ENCODE measurements at places on chromosomes 3 and 15.

GRCh38 chr3:87359025-87359424 lies 82.6 kb upstream of the POU1F1 start:
- DNase-seq, result no peak

DNA sequence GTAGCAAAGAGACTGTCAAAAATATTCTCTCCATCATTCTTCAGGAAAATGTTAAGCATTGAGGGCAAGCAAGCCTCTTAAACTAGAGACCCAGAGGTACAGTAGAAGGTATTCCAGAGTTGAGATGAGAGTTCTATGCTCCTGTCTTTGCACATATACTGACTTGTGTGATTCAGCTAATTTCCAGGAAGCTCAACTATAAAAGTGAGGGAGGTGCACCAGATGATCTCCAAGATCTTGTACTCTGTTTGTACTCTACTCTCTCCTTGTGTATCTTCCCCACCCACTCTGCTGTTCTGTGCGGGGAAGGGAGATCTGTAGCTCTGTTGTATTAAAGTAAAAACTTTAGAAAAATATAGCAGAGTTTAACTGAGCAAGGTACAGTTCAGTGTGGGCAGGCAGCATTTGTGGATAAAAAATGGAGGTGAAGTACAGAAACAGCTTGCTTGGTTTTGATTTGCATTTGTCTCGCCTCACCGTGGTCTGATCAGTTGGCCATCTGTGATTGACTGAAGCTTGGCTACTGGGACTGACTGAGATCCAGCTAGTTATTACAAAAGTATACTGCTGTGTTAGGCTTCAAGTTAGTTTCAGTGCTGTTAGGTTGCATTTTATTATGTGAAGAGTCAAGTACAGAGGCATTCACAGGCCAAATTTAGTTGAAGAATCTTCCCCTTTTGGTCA lies 463.1 kb upstream of the GOLIM4 start:
- DNase-seq, result no peak

- no peak for DNase-seq
Measured at GRCh38 chr3:15097891-15098290, 1.1 kb downstream of the RBSN start.

DNA sequence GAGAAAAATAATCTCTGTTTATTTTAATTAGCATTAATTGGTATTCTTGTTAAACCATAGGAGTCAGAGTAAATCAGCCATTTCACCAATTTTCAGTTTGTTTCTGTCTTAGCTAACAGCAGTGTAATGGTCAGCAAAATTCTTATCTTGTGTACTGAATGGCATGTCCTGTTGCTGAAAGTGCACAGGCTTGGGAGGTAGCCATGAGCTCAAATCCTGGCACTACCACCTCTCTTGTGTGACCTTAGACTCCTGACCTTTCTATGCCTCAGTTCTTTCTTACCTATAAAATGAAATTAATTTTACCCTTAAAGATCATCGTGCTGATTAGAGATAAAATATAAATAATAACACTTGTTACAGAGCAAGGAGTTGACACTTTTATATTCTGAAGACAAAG lies 35.8 kb downstream of the MLH1 start:
- no peak for DNase-seq

- DNase-seq, result no peak
Measured at GRCh38 chr3:90036939-90037469, 929.6 kb downstream of the EPHA3 start.

GRCh38 chr3:37053337-37053736 lies 60.0 kb downstream of the MLH1 start:
- no peak for DNase-seq

GRCh38 chr15:40838756-40839155 lies 5.1 kb upstream of the SPINT1 start:
- no peak for DNase-seq

DNA sequence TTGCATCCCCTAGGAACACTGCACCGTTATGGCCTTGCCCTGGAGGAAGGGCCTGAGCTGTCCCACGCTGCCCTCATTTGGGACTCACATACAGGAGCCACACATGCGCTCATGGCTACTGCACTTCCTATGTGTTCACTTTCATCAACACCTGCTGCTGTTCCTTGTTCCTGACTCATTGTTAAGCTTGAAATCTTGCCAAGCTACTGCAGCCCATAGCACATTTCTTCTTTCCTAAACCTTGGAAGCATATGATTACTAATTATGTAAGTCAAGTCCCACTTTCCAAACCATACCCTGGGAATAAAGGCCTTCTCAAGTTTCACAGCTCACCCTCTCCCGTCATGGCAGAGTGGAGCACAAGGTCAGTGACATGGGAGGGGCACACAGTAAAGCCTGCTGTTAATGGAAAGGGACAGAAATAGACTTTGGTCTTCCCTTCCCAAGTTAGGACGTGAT lies 307.9 kb downstream of the CLSTN2 start:
- no peak for DNase-seq

DNA sequence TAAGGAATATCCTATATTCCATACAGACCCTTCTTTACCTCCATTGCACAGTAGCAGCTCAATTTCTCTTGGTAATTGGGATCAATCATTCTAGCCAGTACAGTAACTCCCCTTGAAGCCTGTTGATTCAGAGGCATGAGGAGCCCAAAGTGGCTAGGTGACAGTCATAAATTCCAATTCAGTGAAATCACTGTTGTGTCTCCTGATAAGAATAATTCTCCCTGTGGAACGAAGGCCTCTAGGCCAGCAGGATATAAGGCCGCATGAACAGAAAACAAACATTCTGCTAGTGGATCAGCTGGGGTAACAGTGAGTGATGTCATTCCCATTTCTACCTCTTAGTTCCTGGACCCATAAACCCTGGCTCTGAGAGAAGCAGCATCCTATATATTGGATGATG lies 696.3 kb downstream of the NR2F2 start:
- DNase-seq, result no peak

DNA sequence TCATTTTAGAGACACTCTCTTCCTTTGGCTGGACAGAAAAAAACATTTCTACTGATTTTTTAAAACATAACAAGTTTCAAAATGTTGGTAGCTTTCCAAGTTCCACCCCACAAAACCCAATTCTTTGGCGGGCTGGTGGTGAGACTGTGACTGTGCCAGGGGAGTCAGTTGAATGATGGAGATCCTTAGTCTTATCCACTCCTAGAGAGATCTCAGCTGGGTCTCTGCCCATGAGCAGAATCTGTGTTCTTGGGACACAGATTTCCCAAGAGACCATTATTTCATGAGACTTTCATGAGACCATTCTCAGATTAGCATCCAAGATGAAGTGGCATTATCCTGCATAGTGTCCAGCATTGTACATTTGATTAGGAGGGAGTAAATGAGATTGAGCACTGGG lies 135.1 kb upstream of the NPHP3 start:
- no peak for DNase-seq

DNA sequence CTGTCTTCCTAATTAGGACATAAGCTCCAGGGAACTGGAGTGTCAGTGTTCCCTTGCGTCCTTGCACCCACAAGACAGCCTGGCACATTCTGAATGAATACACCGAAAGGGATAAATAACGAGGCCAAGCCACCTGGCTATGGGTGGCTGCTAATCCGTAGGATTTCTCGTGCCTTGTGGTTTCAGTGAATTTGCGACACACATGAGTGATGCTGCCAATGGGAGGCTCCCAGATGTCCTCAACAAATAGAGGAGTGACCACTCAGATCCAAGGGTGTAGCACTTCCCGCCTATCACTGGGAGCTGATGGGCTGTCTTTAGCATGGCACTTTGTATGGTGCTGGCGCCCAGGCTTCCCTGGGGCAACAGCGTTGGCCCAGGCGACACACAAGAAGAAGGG lies 43.4 kb downstream of the APBA2 start:
- DNase-seq, result no peak

- DNase-seq, result no peak
Measured at GRCh38 chr3:83317605-83318004, 1556.2 kb upstream of the GBE1 start.

DNA sequence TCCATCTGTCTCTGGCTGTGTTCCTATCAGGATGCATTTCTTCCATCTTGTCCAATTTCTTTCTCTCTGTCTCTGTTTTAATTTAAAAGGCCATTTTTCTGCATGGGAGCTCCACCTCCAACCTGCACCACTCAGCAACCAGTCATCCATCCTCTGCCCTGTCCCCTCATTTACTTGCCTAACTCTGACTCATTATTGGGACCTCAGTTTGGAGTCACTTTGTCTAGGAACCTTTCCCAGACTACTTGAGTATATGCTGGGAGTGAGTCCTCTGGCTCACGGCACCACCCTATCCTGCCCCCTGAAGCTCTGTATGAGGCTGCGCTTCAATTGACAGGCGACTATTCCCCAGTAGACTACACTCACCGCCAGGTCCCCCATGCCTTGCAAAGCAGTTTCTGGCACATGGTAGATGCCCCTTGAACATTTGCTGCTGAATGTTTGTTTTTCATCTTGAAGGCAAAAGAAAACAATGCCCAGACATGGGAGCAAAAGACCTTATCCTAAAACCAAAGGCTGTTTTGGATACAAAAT lies 513.3 kb upstream of the CFAP20DC start:
- no peak for DNase-seq

DNA sequence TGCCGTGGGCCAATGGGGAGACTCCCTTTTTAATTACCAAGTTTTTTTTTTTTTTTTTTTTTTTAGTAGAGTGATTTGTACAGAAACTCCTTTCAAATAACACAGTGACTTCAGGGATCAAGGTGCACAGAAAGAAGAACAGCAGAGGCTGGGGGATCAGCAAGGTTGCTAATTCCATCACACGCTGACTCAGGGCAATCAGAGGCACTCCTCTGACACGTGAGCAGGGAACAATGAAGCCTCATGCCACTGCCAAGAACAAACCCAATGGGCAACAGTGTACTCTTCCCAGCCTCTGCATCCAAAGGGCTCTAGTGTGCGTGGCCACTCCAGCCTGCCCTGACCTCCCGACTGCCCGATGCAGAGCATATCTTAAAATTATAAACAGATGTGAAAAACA lies 186.7 kb upstream of the WNT5A start:
- no peak for DNase-seq

DNA sequence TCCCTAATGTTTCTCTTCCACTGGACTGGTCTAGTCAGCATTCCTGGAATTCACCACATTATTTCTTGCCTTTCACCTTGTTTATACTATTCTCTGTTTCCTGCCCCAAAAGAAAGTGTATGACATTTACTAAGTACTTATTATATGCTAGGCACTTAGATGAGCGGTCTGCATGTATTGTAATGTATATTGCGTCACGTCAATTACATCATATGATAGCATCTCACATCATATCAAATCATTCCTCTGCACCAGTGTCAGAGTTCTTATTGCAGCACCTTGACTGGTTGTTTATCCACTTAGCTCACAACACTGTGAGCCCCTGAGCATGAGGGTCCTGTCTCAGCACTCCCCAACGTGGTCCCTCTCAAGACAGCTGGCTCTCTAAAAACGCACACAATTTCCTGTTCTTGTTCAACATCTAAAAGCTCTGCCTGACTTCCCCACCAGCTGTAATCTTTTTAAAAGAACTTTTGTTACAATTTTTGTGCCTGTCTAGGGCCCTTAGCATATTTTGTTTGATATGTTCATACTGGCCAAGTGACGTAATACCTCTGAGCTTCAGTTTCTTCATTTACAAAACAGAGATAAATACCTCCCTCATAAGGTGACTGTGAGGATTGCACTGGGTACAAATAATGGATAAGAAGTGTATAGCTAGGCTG lies 58.8 kb downstream of the ARHGAP31 start:
- DNase-seq, result no peak

DNA sequence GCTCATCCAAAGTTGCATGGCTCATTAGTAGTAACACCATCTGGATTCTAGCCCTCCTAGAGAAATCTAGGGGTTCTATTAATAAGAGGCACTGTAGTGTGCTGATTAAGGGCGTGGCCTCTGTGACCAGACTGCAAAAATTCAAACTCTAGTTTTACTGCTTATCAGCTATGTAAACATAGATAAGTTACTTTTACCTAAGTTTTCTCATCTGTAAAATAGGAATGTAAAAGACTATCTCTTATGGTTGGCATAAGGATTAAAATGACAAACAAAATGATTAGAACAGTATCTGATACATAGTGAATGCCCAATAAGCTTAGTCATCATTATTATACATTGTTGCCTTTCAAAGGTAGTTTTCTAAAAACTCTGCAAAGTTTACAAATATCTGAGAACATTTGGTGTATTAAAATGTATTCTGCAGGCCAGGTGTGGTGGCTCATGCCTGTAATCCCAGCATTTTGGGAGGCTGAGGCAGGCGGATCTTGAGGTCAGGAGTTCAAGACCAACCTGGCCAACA lies 4.5 kb downstream of the PTX3 start:
- no peak for DNase-seq

GRCh38 chr15:29883126-29883525 lies 60.9 kb upstream of the TJP1 start:
- no peak for DNase-seq

DNA sequence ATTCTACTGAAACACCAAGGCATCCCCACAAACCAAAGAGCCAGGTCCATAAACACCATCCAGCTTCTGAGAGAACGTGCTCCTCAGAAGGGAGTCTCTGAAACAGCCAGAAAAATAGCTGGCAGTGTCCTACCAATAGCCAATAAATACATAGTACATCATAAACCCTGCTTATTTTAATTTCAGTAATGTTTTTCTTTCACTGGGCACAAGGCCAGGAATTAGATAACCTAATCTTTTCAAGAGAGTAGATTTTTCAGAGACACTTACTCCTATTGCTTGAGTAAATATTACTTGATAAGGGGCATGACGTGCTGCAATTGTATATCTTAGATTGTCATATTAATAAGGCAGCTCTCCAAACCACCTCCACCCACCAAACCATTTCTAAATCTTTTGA lies 22.7 kb downstream of the GADL1 start:
- no peak for DNase-seq

GRCh38 chr15:73239564-73240215 lies 129.1 kb downstream of the HCN4 start:
- no peak for DNase-seq

DNA sequence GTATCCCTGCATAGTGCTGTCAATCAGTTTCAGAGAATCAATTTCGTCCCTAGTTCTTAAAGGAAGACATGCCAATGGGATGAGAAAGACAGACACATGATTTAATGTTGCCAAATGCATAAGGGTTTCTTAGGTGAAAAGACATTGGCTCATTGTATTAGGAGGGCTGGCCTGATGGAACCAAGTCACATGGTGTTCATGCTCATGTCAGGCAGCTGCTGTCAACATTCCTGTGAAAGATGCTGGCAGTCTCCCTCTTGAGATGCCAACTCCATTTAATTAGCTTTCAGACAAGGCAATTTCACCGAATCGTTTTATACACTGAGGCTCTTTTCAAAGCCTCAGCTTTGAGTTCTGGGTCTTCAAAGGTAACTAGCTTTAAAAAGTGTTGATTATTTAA lies 16.1 kb upstream of the IL1RAP start:
- DNase-seq, result no peak

DNA sequence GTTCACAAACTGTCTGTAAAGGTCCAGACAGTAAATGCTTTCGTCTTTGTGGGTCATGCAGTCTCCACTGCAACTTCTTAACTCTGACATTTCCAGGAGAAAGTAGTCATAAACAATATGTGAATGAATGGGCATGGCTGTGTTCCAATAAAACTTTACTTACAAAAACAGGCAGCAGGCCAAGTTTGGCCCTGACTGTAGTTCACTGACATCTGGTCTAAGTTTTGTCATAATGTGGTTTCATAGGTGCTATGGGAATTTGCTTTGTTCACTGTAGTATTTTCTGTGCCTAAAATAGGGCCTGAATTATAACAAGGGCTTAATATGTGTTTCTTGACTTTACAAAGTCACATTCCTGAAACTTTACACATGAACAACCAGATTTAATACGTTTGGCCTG lies 186.0 kb upstream of the KBTBD8 start:
- DNase-seq, result no peak

- no peak for DNase-seq
Measured at GRCh38 chr3:43175541-43175940, 69.7 kb upstream of the POMGNT2 start.

- DNase-seq, result no peak
Measured at GRCh38 chr3:73164622-73165021, 103.2 kb downstream of the EBLN2 start.

Data from femur (tissue), 1 donor.